Chondrocyte (in vitro differentiated cells): ENCODE measurements at places on chromosomes 5 and 9. TPM values are rescaled to one million over a fixed set of nuclear protein-coding genes. Genes with fewer than 3 reads are reported as not detected.

QRFP gene
- not detected in 3 replicates for total RNA-seq

GRCh38 chr5:56514245-56514644, 281.1 kb upstream of the ANKRD55 start:
- DNase-seq: no peak

GRCh38 chr5:139413153-139413552, 9.3 kb upstream of the SPATA24 start:
- no peak for DNase-seq

NPR3 gene
- 255 to 315 TPM (median 261 TPM) in 3 replicates for total RNA-seq

DNA sequence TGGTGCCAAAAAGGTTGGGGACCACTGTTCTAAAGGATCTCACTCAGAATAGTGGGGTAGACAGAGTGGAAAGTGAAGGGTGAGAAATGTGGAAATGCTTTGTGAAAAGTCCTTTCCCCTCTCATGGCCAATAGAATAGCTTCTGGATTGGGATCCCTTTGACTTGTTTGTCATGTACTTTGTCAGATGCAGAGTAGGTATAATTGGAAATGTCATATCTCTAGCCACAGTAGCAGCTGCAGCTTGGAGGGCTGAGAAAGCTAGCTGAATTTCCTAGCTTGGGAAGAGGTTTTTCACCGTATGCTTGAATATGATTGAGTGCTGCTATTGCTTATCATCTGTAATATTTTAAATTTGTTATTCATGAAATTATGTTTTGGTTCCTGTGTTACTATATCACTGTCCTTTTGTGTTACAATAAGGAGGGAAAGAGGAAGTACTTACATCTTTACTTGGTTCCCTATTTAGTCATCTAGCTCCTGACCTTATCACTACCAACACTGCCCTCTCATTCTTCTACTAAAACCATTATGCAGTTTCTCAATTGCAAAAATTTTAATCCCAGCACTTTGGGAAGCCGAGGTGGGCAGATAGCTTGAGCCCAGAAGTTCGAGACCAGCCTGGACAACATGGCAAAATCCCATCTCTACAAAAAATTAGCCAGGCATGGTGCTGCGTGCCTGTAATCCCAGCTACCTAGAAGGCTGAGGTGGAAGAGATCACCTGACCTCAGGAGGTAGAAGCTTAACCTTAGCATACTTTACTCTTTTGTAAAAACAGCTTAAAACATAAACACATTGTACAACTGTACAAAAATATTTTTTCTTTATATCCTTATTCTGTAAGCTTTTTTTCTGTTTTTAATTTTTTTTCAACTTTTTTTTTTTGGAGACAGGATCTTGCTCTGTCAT, 12.4 kb downstream of the SLC30A5 start:
- no peak for DNase-seq

GRCh38 chr5:76326577-76327302, 76.3 kb upstream of the IQGAP2 start:
- DNase-seq: no peak

- no peak for DNase-seq
Measured at GRCh38 chr5:178496214-178496613, 94.0 kb downstream of the COL23A1 start.

DAPK1 gene
- total RNA-seq: 87.9 to 104 TPM (median 102 TPM) in 3 replicates

DNA sequence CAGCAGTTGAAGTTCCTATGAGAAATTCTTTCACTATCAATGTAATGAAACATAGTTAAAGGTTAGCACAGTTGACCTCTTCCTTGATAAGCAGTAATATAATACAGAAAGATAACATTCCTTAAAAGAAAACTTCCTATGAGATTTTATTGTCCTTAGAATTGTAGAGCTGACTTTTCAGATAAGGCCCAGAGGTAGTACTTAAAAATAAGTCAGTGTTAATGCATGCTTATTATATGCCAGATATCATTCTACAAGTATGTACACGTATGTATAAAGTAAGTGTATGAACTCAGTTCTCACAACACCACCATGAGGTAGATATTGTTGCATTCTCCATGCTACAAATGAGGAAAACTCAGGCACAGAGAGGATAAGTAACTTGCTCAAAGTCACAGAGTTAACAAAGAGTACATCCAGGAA, 15.3 kb downstream of the AP3S1 start:
- DNase-seq: no peak

MCC gene
- total RNA-seq: 13.2 to 18.6 TPM (median 15.0 TPM) in 3 replicates

CD274 gene
- 0.12 to 0.67 TPM in 2 of 3 replicates, not detected in the other for total RNA-seq

DNA sequence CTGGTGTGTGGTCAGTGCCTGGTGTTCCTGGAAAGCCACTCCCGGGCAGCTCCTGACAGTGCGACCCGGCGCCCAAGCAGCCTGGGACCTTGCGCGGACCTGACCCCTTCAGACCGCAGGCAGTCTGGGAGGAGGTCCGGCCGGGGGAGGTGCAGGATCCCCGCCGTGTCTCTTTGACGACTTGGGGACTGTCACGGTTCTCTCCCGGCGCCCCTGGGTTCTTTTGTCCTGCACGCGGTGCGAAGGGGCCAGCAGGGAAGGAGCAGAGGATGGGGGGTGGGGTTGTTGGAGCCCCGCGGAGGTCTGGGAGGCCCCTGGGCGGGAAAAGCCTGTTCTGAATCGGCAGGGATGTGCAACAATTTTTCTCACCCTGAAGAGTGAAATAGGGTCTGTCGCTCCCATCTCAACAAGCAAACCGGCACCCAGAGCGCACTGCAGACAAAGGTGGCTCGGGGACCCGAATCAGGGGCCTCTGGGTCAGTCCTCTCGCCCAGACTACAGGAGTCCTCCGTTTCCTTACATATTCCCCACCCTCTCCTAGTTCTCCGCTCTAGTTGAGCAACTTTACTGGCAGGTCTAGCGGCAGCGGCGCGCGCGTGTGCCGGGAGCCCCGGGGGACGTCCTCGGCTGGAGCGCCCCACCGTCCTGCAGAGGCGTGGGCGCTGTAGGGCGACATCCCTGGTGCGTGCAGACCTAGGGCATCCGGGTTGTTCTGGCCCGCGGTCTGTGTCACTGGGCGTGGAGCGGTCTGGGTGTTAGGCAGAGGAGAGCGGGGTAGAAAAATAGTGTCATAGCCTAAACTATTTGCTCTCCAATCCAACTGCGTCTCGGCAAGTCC, 1.2 kb downstream of the VCAN start:
- DNase-seq: peak; percentile 93

- DNase-seq: no peak
Measured at GRCh38 chr5:142826741-142827492, 56.7 kb downstream of the ARHGAP26 start.

ITGA2 gene
- total RNA-seq: 0.79 to 1.6 TPM (median 1.0 TPM) in 3 replicates

GRCh38 chr5:6676702-6677101, 36.5 kb upstream of the TENT4A start:
- DNase-seq: no peak

DNA sequence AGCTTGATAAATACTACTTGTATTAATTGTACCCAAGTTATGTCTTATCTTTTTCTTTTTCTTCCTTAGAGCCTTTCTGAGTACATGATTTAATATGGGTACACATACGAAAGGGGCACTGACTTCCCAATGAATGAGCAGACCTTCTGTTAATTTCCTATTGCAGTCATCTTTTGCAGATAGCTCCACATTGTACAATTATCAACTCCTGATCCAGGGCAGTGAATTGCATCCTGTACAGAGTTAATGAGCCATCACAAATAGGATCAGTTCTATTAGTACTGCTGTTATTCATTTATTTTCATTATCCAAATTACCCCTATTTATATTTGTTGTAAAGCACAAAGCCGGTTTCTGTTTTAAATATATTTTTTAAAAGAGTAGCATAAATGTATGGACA, 105.6 kb downstream of the ADAMTSL1 start:
- DNase-seq: no peak

DNA sequence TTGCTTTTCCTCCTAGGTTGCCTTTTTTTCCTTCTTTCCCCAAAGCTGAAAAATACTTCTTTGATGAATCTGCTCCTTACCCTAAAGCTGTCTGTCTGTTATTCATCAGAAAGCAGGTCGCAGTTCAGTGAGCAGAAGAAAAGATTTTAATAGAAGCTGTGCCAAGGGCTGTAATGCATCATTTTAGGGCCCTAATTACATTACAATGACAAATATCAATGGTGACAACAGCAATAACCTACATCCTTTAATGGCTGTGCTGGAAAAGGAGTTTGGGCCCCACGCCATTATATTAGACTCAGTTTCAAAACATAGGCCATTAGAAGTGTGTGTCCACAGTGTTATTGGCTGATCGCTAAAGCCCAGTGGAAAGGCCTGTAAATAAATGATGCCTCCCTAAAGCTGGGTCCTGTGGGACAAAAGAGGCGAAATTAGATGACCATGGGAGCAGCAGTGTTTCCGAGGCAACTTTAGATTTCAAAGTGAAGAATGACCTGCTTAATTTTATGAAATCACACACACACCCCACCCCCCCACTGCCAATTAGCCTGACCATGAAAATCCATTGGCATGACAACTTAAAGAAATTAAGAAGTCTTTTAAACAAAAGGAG, 38.4 kb downstream of the TLE4 start:
- no peak for DNase-seq

CAMK2A gene
- 0.24 TPM in 1 of 3 replicates, not detected in the others for total RNA-seq
